Foreskin keratinocyte (primary cell): ENCODE measurements at places on chromosomes 6 and 20.

GRCh38 chr6:3795836-3796718 lies 44.6 kb upstream of the PXDC1 start:
- DNase-seq = peak; percentile 92

DNA sequence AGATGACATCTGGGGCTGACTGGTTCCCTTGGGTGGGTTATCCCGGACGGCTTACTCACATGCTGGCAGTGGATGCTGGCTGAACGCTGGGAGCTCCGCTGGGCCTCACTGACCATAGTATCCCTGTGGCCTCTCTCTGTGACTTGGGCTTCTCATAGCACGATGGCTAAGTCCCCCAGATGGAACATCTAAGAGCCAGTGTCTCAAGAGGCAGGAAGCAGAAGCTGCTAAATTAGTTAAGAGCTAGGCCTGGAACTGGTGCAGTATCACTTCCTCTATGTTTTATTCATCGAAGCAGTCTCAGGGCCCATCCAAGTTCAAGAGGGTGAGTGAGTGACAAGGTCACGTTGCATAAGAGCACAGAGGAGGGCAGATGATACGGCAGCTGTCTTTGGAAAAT lies 116.5 kb upstream of the LAMP5 start:
- DNase-seq = no peak

DNA sequence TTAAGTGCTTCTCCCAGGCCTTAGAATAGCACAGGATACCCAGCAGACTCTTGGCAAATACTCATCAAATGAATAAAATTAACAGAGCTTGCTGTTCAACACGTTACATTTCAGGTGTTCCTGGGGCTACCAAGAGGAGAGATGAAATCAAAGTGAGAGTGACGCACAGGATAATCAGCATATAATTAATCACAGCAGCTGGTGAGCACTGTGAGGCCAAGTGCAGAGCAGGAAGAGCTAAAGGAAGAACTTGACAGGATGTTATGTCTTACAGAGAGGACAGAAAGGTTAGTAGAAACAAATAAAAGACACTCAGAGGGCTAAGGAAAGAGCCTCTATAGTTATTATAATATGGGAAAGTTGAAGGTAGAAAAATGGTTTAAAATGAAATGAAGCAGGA lies 8.8 kb downstream of the PPIL1 start:
- DNase-seq = no peak

DNA sequence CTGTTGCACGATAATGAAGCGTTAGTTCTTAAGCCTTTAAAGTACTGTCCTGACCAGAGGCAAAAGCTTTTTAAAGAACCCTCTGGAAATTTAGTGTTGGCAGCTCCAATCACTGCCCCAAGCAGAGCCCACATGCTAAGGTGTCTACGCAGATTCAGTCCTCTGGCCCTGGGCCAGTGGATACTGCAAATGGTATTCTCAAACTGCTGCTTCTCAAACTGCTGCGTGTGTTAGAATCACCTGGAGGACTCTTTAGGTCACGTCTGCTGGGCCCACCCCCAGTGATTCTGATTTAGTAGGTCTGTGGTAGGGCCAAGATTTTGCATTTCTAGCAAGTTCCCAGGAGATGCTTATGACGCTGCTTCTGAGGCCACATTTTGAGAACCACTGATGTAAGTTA lies 96.0 kb upstream of the CCDC28A start:
- DNase-seq = no peak

- DNase-seq = peak; percentile 30
Measured at GRCh38 chr20:6265204-6265904, 142.5 kb upstream of the FERMT1 start.

DNA sequence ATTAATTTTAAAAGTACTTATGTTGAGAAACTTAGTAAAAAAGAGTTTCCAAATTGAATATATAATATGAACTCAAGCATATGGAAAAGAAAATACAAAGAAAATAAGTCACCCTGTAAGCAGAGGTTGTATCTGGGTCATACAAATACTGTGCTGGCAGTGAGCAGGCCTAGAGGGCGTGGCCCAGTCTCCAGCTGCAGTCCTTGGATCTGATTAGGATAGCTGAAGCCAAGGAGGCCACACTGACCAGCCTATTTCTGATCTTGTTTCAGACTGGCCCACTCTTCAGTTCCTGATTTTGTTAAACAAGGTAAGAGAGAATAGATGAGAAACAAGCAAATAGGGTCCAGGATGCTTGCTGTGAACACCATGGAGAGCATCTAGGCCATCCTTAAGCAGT lies 228.8 kb downstream of the EPM2A start:
- no peak for DNase-seq

- no peak for DNase-seq
Measured at GRCh38 chr6:14717307-14717706, 528.6 kb upstream of the JARID2 start.

DNA sequence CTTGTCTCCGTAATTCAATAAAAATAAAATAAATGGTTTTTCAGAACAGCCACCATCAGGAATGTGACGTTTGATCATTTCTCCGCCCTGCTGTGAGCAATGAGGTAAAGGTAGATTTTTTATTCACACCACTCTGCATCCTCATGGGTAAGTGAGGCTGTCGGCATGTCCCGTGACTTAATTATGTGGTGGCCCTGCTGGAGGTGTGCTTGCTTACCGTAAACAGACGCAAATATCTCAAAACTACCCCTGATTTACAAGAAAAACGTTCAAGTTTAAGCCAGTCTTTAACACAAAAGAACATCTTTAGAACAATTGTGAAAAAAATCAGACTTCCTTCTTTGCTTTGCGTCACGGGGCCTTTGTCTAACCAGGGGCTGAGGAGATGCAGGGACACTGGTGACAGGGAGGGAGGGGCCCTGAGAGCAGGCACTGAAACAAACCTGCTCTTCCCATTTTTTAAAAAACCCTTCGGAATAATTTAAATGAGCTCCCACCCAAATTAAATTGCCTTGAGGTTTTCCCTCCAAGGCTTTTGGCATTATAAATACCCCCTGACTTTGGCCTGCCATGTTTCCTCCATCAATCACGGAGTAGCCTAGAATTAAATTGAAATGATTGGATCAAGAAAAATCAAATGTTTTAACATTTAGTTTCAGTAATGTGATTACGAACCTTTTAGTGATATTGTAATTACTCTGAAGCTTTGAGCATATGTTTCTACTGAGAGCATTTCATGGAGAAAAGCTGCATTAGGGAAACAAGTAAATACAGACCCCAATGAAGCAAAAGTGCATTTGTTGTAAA lies 13.4 kb downstream of the PRKN start:
- no peak for DNase-seq

DNA sequence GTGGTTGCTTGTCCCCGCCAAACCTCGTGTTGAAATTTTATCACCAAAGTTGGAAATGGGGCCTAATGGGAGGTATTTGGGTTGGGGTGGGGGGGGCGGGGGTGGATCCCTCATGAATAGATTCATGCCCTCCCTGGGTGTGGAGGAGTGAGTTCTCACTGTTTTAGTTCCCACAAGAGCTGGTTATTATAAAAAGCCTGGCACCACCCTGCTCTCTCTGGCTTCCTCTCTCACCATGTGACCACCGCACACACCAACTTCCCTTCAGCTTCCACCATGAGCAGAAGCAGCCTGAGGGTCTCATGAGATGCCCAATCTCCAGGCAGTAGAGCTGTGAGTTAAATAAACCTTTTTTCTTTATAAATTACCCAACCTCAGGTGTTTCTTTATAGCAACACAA lies 111.3 kb downstream of the PRDM1 start:
- DNase-seq = no peak

DNA sequence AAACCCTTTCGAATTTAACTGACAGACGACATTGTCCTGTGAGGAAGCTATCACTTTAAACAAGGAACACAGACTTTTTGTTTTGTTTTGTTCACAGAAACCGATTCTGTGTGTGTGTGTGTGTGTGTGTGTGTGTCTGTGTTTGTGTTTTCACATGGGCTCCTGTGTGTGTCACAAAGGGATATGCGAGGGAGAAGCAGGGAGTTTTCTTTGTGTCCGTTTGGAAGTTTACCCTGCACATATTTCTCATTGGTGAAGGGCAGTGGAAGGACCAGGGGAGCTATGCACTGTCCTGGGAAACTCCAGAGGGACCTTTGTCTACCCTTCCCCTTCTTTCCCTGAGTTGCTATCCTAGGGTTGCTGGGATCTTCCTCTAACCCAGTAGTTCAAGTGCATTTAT lies 17.7 kb downstream of the POM121L2 start:
- no peak for DNase-seq
